ENCODE measurements at places on chromosomes 2 and 18. TPM values are rescaled to one million over a fixed set of nuclear protein-coding genes. Genes with fewer than 3 reads are reported as not detected.

Gene RUFY4
- 0.29 TPM for total RNA-seq

Gene GCFC2
- 23.2 TPM for total RNA-seq

Gene CXXC1
- total RNA-seq: 38.5 TPM

Gene PDE11A
- total RNA-seq: 0.10 TPM

Gene HOXD8
- 24.8 TPM for total RNA-seq

Gene FZD7
- 0.29 TPM for total RNA-seq

Gene IL1F10
- total RNA-seq: not detected

Gene CTLA4
- total RNA-seq: not detected

Gene TMEM198
- total RNA-seq: not detected

Gene PLA2R1
- total RNA-seq: 32.0 TPM

Gene HOXD4
- 9.4 TPM for total RNA-seq

Gene MPHOSPH10
- total RNA-seq: 21.2 TPM

Gene MROH2A
- total RNA-seq: not detected

Gene CRYGD
- total RNA-seq: not detected

Gene TRIM43
- total RNA-seq: not detected

Gene CD8A
- not detected for total RNA-seq

Gene RAX
- total RNA-seq: not detected

Gene SERPINB13
- not detected for total RNA-seq

Gene LYG1
- not detected for total RNA-seq

Gene MRPL53
- total RNA-seq: 18.8 TPM

Gene DNER
- 0.67 TPM for total RNA-seq

Gene IL36G
- total RNA-seq: not detected

Gene SLC5A7
- not detected for total RNA-seq

Gene ANKRD30BL
- total RNA-seq: not detected

Gene SPC25
- 6.4 TPM for total RNA-seq

Gene RGPD8
- total RNA-seq: 12.8 TPM

Gene POTEI
- total RNA-seq: 0.48 TPM

Gene SCG2
- not detected for total RNA-seq

Gene ZNF514
- 8.8 TPM for total RNA-seq

Gene WNT10A
- total RNA-seq: not detected

Gene NXPH2
- total RNA-seq: not detected

Gene C2orf69
- 12.1 TPM for total RNA-seq

Gene ITGB6
- under 0.01 TPM for total RNA-seq

Gene CCBE1
- total RNA-seq: 3.3 TPM

Gene METTL5
- 48.6 TPM for total RNA-seq

Gene MARCHF4
- 5.3 TPM for total RNA-seq

Gene CLIP4
- total RNA-seq: 20.9 TPM

Gene TUBA4B
- total RNA-seq: not detected

Gene CCDC74A
- 5.9 TPM for total RNA-seq

Gene CCDC102B
- total RNA-seq: 3.6 TPM

Gene DIPK1C
- not detected for total RNA-seq

Gene BOK
- 59.5 TPM for total RNA-seq

Gene LIMS2
- total RNA-seq: 19.6 TPM

Gene ZNF396
- total RNA-seq: 0.29 TPM

Gene TLX2
- total RNA-seq: not detected

Gene C1QL2
- not detected for total RNA-seq

All from vein endothelial cell (primary cell).